ENCODE measurements at places on chromosomes 5 and 9.

GRCh38 chr5:36946101-36946500 lies 69.5 kb downstream of the NIPBL start:
- DNase-seq = no peak

GRCh38 chr9:138099803-138100598 lies 222.4 kb downstream of the CACNA1B start:
- no peak for DNase-seq

GRCh38 chr5:81554647-81555046 lies 160.7 kb upstream of the ACOT12 start:
- no peak for DNase-seq

DNA sequence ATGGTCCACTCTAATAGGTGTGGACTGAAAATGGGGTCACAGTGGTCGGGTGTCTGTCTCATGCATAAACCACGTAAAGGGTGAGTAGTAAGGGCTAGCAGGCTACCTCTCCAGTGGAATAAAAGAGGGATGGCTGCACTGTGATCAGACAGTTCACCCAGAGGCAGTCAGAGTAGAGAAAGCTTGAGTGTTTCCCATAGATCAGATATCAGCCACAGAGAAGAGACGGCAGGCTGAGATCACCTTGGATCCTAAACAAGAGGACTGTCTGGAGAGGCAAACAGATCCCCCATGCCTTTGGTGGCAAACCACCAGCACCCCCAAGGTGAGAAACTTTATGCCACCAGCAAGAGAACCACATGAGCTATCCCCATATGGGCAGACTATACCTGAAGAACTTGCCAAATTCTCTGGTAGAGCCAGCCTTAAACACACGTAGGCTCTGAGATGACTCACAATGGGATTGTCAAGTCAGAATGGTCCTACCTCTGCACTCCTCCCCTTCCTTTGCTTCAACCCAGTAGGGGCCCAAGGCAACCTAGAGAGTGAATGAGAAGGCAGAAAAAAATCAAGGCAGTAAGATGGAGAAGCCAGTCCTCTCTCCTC lies 205.2 kb upstream of the MAP3K1 start:
- DNase-seq = no peak

- no peak for DNase-seq
Measured at GRCh38 chr5:134561871-134562296, 36.4 kb downstream of the JADE2 start.

GRCh38 chr5:54990841-54991258 lies 5.5 kb upstream of the ESM1 start:
- DNase-seq = no peak

DNA sequence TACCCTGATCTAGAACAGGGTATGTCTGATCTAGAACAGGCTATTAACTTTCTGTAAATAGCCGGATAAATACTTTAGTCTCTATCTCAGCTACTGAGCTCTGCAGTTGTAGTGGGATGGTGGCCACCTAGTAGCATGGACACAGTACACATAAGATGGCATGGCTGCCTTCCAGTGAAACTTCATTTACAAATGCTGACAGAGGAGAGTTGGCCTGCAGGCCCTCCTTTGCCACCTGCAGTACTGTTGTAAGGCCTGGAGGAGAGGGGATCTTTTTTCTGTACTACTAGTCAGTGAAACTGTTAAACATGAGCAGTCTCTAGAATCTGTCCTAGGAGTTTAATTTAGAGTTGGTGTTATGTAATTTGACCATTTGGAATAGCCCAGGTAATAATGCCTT lies 86.0 kb downstream of the TRIO start:
- no peak for DNase-seq

DNA sequence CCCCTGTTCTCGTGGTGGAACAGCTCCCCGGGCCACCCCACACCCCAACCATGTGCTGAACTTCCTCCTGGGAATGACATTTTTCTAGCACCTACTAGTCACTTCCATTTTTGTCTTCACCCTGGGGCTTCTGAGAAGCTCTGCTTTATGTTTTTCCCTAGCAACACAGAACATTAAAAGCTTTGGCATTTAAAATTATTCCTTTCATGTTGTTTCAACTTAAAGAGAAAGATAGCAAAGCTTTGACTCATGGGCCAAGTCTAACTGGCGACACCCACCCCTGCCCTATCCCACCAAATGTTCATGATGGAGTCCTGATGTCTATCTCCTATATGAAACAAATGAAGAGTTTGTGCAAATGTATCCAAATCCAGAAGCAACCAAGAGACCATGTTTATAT lies 22.4 kb downstream of the BOD1 start:
- DNase-seq = no peak

GRCh38 chr5:38466424-38467189 lies 89.8 kb downstream of the LIFR start:
- no peak for DNase-seq

GRCh38 chr5:174625591-174626350 lies 98.6 kb upstream of the MSX2 start:
- no peak for DNase-seq

GRCh38 chr5:54671681-54672080 lies 154.1 kb downstream of the SNX18 start:
- no peak for DNase-seq

DNA sequence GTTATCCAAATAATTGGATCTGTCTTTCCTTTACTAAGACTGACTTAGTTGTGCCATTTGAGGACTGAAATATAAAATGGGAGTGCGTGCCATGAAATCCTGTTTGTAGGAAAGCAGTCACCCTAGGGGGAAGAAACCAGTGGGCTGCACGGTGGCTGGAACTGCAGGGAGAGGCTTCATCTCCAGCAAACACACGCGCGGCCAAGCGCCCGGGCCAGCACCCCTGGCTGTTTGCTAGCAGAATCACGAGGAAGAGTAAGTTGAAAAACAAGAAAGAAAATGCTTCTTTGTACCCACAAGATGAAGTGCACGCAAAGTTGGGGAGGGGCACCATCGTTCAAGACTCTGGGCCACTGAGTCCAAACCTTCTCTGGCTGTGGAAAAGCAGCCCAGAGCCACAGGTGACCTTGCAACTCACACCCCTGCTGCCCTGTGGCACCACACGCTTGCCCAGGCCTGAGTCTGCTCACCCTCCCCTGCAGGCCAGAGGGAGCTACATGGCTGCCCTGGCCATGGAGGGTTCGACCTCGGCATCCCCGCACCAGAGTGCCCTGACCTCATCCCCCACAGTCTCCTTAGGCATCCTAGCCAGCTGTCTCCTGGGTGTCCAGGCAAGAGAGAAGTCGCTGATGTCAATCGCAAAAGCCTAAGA lies 55.2 kb downstream of the IRX2 start:
- DNase-seq = no peak

DNA sequence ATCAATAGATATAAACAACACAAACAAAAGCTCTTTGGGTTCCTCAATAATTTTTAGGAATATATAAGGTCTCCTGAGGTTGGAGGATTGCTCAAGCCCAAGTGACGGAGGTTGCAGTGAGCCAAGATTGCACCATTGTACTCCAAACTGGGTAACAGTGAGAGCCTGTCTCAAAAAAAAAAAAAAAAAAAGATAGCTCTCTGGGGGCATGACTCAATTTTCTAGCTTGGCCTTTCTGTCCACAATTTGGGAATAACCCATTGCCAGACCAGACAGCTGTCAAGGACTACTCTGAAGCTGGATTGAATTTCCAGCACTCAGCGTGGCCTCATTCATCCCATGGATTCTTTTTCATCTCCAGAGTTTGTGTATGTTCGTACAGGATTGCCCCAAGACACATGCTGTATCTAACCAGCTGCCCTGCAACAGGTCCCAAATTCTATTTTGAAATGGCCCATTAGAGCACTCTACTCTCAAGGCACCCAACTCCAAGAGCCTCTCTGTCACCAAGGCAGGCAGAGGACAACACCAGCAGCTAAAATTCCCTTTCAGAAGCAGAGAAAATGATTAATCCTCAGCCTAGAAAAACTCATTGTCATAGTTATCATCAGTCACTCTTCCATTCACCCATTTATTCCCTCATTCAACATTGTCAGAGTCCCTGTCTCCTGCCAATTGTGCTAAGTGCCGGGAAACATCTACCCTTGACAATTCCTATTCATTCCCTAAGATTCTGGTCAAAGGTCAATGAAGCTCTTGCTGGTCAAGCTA lies 8.7 kb downstream of the FAM193B start:
- DNase-seq = no peak

GRCh38 chr9:126853667-126854066 lies 6.8 kb upstream of the ZBTB34 start:
- no peak for DNase-seq

DNA sequence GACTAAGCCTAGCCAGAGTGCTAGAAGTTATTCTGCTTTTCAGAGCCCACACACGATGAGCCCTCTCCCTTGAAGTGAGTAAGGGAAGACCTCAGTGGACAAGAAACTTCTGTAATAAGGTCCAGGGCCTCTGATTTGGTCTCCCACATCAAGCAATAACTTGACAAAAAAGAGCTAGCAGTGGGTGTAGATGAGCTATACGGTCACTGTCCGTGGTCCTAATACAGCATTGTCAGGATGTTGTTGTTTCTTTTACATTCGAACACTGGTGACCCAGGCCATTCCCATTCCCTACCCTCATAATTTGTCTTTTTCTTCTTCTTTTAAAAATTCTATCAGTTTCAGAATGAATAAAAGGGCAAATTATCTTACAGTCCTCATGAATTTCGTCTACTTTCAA lies 5.2 kb downstream of the PCSK1 start:
- DNase-seq = no peak

DNA sequence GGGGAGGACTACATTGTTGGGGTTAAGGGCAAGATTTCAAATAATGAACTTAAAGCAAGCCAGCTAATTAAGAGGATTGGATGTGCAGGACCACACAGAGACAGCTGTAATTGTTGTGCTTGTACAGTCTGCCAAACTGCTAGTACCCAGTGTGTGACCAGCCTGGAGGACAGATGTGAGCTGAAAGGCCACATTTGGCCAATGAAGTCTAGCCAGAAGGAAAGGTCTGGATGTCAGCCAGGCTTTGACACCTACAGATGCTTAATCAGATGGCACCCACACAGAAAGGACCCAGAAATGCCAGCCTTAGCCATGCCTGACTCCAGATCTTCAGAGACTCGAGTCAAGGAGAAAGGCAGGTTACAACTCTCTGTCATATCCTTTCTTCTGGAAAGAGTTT lies 491.1 kb downstream of the KIF4B start:
- DNase-seq = no peak

- no peak for DNase-seq
Measured at GRCh38 chr5:77463905-77464304, 28.2 kb downstream of the WDR41 start.

- peak; percentile 2 for DNase-seq
Measured at GRCh38 chr5:146877783-146878475, 628 bp downstream of the PPP2R2B start.

DNA sequence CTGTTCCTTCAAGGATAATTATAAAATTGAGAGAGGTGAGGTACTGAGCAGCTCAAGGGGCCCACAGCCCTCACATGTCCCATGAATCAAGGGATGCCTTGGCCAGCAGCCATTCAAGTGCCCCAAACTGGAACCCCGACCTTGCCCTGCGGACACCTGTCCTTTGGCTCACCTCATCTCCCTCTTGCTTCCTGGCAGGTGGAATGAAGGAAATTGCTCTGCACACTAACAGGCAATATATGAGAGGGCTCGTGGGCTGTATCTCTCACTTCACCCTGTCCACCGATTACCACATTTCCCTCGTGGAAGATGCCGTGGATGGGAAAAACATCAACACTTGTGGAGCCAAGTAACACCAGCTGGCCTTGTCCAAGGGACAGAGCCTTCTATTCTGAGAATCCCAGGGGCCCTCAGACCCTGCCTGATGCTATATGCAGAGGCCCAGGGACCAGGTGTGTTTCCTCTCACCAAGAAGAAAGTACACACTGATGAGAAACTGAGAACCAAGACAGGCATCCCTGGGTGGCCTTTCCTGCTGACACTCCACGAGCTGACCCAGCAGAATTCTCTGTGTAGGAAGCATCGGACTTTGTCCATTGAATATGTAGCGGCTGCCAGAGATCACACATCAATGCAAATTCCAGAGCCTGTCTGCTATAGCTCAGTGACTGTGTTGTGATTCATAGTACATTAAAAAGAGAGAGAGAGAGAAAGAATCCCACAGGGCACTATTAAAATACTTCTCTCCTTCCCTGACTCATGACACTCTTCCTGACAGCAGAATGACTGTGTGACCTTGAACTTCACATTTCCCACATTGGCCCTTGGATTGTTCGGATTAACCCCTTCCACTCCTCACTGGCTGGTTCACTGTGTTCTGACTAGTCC lies 92.6 kb downstream of the LIFR start:
- DNase-seq = no peak

- DNase-seq = no peak
Measured at GRCh38 chr9:110828264-110828663, 159.7 kb downstream of the MUSK start.

Data from effector memory CD4-positive, alpha-beta T cell (primary cell).